Activated CD8-positive, alpha-beta memory T cell treated with anti-CD3 and anti-CD28 coated beads for 4 hours (primary cell): ENCODE measurements at places on chromosomes 11 and 22.

DNA sequence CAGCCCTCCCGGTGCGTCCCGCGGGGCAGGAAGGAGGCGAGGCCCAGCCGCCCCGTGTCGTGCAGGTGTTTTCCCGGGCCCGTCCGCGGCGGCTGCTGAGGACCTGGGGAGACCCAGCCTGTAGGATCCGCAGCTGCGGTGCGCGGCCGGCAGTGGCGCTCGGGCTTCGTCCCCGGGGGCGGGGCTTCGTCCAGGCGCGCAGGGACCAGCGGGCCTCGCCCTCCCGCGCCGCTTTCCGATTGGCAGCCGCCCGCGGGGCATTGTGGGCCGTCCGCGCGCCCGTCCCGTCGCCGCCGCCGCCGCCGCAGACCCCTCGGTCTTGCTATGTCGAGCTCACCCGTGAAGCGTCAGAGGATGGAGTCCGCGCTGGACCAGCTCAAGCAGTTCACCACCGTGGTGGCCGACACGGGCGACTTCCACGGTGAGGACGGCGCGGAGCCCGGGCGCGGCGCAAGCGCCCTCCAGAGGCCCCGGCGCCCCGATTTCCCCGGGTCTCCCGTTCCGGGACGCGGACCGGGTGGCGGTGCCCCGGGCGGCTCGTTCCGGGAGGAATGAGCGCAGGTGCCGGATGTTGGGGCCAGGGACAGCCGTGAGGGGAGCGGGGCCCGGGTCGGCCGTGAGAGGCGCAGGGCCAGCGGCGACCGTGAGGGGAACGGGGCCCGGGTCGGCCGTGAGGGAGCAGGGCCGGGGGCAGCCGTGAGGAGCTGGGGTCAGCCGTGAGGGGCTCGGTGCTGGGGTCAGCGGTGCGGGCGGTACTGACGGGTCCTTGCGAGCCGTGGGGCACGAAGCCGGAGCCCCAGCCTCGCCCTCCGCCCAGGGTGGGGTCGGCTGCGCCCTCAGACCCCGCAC is at the start of gene TALDO1:
TALDO1 (plus strand) TSS at position 307 of the 849 bp plus-strand sequence; CDS start at position 325, 18 bp downstream.
- DNase-seq: peak; percentile 51

DNA sequence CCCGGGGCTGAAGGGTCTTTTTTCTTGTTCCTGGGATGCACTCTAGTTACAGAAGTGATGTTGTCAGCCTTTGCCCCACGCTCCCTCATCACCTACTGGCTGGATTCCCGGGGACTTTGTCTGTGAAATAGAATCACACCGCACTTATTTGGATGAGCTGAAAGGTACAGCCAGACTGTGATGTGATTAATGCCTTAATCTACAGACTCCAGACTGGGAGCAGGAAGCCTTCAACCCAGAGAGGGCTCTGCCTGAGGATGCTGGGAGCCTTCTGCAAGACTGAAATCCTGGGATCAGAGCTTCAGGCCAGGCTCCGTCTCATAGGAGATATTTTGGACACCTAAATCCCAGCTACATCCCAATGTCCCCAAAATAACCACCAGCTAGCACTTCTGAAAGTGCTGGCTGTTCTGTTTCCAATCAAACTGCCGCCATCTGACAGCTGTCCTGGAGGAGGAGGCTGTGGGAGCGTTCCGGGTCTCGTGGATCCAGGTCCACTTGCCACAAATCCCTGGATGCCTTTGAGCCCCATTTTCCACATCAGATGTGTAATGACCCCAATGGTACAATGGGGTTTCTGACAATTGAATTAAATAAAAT is 688.5 kb downstream of the TBC1D22A start:
- no peak for DNase-seq

- DNase-seq: no peak
These were observed 2.2 kb downstream of the PHLDB1 start for GRCh38 chr11:118609380-118610224.

- DNase-seq: no peak
These were observed 24.8 kb upstream of the MUC5B start for GRCh38 chr11:1197886-1198560.

DNA sequence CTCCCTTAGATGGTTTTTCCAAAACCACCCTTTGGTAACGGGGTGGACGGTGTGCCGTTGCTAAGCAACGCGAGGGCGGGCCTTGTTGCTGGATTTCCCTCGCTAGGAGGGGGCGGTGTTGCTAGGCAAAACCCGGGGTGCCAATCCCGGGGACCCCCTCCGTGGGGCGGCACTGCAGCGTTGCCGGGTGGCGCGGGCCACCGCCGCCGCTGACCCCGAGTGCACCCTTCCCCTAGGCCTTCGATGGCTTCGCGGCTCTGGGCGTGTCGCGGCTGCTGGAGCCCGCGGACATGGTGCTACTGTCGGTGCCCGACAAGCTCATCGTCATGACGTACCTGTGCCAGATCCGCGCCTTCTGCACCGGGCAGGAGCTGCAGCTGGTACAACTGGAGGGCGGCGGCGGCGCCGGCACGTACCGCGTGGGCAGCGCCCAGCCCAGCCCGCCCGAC is 8.9 kb downstream of the EHBP1L1 start:
- no peak for DNase-seq

GRCh38 chr11:94417386-94417987 is 16.3 kb upstream of the GPR83 start:
- DNase-seq: no peak

DNA sequence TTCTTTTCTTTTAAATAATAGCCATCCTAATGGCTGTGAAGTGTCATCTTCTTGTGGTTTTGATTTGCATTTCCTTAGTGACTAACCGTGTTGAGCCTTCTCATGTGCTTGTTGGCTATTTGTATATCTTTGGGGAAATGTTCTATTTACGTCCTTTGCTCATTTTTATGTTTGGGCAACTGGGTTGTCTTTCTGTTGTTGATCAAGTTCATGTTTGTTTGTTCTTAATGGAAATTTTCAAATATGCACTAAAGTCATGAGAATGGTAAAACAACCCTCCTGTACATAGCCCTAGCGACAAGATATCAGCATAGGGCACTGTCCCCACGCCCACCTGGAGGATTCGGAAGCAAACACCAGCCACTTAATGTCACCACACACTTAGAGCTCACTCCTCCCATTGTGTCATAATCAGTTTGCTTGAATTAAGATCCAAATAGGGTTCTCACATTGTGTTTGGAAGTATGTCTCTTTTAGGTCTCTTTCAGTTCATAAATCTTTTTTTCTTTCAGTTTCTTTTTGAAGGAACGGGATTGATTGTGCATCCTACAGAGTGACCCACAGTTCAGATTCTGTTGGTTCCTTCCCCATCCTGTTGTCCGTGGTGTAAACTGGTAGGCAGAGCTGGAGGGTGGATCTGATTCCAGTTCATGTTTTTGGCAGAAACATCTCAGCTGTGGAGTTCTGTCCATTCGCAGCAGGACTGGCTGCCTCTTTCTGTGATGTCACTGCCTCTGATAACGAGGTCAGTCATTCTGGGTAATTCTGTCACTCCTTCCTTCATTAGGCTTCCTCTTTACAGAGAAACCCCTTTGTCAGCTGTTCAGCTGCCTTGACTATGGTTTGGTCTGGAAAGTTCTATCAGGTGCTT is 26.4 kb upstream of the ADORA2A start:
- DNase-seq: no peak

DNA sequence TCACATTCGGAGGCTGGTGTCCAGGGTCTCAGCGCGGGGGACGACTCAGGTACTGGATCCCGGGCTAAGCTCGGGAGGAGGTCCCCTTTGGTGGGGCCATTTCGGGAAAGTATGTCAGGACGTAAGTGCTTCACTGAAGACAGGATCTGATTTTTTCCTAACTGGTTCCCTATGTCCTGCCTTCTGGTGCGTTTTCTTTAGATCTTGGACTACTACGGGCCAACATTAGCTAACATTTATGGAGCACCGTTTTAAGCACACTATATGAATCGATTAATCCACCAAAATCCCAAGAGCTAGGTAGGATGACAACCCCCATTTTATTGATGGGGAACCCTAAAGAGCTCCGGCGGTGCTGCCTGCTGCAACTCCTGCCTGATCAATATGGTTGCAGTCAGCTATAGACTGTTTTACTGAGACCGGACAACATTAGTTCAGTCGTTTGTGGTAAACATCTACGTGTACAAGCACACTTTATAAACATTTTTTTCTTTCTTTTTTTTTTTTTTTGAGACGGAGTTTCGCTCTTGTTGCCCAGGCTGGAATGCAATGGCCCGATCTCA is 17.0 kb upstream of the WDR74 start:
- no peak for DNase-seq

DNA sequence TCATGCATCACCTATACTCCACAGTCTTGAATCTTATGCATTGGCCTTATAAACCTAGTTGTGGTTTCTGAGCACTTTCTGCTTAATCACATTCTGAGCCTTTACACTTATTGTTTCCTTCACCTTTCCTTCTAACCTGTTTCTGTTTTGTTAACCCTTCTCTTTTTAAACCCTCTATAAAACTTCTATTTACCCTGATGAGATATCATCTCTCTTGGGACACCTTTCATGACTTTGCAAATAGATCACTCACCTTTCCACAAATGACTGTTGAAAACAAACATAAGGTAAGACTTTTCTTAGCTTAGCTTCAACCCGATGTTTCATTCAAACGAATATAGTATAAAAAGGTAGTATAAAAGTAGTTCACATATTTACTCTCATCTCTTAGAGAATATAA is 483.6 kb downstream of the FAM181B start:
- DNase-seq: no peak

DNA sequence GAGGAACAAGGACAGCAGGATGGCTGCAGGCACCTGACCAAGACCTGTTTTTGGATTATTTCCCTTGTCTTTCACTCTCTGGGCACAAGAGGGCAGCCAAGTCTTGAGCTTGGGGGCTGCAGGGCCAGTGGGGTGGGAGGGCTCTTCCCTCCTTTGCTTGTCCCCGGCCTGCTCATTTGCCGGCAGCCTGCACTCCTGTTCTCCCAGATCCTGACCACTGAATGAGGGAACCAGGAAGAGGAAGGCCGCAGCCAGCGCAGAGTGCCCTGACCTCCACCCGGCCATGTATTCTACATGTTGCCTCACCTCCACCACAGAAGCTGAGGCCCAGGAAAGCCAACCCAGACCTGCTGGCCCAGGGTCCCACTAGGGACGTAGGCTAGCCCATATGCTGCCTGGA is 15.5 kb upstream of the NNMT start:
- DNase-seq: no peak

- no peak for DNase-seq
These were observed 81.1 kb upstream of the WNT7B start for GRCh38 chr22:46058091-46058420.

GRCh38 chr11:69918231-69918937 is 99.2 kb upstream of the FGF3 start:
- DNase-seq: no peak

DNA sequence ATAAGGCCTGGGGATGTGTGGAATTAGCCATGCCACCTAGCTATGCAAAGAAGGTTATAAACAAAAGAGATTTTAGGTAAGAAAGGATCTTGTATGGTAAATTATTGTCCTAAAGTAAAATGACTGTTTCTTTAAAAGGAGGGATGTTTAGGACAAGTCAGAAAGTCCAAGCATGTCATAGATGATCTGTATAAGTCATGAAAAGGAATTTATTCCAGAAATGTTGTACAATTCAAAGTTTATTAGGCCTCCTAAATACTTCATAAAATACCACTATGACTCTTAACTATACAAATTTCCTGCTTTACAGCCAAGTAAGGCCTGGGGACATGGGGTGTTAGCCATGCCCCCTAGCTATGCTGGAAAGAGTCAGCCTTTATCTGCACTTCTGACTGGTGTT is 22.7 kb downstream of the OR5A2 start:
- DNase-seq: no peak

GRCh38 chr22:30393885-30394284 is 2.9 kb upstream of the SEC14L2 start:
- no peak for DNase-seq

DNA sequence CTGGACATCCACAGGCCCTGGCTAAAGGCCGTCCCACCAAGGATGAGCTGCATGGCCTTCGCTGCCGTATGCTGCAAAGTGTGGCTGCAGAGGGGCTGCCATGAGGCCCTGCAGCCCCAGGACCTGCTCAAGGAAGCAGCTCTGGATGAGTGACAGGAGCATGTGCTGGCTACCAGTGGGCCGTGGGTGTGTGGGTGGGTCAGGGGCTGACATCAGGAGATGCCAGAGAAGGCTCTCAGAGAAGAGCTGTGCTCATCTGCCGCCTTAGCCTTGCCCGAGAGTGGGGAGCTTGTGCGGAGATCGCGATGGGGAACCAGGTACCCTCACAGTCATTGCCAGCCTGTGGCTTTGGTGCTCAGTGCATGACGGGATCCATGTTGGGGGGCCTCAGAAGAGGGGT is 41.3 kb downstream of the SCUBE1 start:
- no peak for DNase-seq

- no peak for DNase-seq
These were observed 17.2 kb upstream of the OR5B21 start for GRCh38 chr11:58525037-58525614.

DNA sequence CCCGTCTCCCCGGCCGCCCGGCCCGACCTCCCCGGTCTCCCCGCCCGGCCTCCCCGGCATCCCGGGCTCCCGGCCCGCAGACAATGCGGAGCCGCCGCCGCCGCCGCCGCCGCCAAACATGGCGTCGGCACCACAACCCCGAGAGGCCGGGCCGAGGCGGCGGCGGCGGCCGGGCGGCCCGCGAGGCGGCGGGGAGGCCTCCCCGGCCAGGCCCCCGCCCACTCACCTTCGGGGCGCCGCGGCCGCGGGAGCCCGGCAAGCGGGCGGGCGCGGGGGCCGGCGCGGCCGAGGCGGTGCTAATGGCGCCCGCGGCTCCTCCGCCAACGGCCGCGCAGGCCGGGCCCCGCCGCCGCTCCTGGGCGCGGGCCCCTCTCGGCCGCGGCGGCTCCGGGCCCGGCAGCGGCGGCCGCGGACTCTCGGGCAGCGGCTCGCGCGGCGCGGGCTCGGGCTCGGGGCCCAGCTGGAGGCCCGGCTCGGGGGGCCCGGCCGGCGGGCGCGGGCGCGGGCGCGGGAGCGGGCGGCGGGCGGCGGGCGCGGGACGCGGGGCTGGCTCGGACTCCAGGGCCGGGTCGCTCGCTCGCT is 311 bp downstream of the BRD1 start:
- no peak for DNase-seq

DNA sequence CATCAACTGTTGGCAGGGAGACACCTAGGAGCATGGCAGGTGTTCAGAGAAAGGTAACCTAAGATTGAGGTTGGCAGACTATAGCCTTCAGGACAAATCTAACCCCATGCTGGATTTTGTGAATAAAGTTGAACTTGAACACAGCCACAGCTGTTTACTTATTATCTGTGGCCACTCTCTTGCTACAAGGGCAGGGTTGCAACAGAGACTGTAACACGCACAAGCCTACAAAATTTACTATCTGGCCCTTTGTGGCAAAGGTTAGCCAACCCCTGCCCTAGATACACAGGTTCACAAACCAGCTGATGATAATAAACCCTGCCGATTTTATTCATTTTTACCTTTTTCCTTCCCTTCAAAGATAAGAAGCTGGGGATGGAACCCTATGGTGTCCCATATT is 2.5 kb downstream of the THYN1 start:
- DNase-seq: no peak

- no peak for DNase-seq
These were observed 7.7 kb upstream of the PANX1 start for GRCh38 chr11:94120946-94121345.

DNA sequence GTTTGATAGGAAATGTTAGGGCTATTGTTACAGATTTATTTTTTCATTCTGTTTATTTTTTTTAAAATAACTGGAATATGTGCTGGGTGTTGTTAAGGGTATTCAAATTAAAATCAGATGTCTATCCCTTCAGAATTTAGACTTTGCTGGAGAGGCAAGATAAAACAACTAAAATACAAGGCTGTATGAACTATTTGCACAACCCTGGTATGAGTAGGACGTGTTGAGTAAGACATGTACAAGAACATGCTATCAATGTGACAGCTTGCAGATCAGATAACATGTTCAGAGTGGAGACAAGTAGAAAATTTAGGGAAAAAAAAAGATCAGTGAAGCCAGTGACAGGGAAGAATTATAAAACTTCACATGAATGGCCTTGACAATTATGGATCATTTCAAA is 853.5 kb downstream of the METTL15 start:
- no peak for DNase-seq
